ENCODE measurements at places on chromosomes 11 and 22.

DNA sequence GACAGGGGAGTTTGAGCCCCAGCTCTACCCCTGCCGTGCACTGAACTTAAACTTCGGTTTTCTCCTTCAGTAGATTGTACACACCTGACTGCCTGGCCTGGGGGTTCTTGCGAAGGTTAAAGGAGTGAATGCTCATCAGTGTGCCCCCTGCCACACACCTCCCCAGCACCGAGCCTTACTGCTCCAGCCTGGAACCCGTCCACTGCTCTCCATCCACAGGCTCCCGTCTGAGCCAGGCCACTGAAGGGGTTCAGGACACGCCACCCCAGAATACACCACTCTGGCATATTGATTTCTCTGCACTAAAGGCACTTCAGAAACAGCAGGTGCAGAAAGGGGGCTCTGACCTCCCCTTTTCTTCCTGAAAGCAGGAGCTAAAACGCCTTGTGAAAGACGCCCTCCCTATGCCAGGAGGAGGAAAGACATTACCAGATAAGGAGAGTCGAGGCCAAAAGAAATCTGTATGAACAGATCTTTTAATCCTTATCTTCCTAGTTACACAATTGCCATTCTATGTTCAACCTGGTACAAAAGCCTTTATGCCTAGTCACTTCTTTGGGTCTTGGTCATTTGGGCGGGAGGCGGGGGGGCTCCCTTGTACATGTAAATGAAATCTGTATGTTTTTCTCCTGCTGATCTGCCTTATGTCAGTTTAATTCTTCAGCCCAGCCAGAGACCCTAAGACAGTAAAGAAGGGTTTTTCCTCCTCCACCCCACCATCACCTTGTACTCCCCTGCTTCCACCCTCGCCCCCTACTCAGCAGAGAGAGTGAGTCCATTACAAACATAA lies 1.9 kb upstream of the SSTR3 start:
- no peak for DNase-seq

GRCh38 chr11:14224395-14224794 lies 134.6 kb downstream of the RRAS2 start:
- no peak for DNase-seq

- peak; percentile 74 for DNase-seq
Measured at GRCh38 chr11:10323793-10324170, 18.9 kb downstream of the ADM start.

GRCh38 chr11:17154409-17155159 lies 53.2 kb downstream of the PIK3C2A start:
- no peak for DNase-seq

DNA sequence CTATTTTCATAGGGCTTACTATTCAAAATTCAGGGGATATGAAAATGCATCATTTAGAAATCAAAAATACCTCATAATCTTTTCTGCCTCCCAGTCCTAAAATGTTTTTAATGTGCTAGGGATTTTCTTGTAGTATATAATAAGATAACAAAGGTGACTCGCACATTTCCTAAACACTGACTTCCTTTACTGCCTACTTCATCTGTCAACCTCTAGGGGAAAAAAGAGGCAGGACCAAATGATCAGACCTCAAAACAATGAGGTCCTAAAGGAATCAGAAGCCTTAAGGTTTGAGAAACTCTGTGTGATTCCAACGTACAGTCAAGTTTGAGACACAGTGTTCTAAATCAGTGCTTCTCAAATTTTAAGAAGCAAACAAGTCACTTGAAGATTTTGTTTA lies 56.1 kb upstream of the POU2AF2 start:
- DNase-seq = peak; percentile 24

- DNase-seq = peak; percentile 34
Measured at GRCh38 chr11:68962527-68963250, 18.1 kb downstream of the MRGPRD start.

GRCh38 chr22:33723915-33724314 lies 196.4 kb downstream of the LARGE1 start:
- no peak for DNase-seq

- no peak for DNase-seq
Measured at GRCh38 chr11:111305162-111305802, 6.9 kb downstream of the POU2AF3 start.
